Stimulated activated CD4-positive, alpha-beta T cell treated with anti-CD3 and anti-CD28 coated beads, Interleukin-1b, Interleukin-23, amount 100 ng/mL, for 24 hours (primary cell): ENCODE measurements at places on chromosomes 11 and 22.

- no peak for DNase-seq
Observed at GRCh38 chr11:16512899-16513241, 156.5 kb upstream of the SOX6 start.

DNA sequence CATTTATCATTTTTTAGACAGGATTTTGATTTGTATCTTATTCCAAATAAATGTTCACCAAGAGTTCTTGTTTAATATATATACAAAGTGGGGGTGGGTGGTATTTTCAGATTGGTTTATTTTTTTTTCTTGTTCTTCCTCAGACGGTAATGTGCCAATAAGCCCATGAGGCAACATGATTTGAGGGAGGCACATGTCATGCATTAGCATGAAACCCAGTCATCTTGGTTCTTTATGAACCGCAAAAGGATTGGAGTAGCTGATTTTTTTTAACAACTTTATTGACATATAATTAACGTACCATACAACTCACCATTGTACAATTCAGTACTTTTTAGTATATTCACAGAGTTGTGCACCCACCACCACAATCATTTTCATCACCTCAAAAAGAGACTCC, 2.7 kb downstream of the BCL2L13 start:
- DNase-seq = no peak

DNA sequence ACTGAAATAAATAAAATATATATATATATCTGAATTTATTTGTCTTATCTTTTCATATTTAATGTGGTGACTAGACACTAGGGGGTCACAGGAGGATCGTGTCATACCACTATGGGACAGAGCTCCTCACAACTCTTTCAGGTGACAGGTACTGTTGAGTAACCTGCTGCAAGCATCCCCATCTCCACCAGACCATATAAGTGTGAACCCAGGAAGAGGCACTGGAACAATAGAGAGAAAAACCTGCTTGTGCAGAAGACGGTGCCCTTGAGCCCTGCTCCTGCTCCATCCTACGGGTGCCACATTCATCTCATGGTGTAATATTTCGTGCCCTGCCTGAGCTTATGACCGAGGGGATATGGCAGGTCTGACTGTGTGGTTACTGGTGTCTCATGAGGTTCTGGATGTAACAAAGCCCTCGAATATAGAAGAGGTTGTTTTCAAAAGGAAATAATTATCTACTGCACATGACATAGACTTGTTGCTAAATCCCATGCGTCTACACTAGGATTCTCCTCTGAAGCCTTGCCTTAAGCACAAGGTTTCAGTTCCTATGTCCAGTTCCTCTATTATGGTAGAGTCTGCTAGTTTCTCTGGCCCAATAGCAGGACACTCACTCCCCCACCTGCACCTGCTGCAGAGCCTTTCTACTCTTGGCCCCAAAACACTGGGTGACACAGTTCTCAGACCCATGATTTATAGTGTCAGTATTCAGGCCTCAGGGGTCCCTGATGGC, 70.4 kb downstream of the GGTLC2 start:
- DNase-seq = no peak

- DNase-seq = no peak
Observed at GRCh38 chr22:46595545-46595944, 24.6 kb upstream of the GRAMD4 start.

DNA sequence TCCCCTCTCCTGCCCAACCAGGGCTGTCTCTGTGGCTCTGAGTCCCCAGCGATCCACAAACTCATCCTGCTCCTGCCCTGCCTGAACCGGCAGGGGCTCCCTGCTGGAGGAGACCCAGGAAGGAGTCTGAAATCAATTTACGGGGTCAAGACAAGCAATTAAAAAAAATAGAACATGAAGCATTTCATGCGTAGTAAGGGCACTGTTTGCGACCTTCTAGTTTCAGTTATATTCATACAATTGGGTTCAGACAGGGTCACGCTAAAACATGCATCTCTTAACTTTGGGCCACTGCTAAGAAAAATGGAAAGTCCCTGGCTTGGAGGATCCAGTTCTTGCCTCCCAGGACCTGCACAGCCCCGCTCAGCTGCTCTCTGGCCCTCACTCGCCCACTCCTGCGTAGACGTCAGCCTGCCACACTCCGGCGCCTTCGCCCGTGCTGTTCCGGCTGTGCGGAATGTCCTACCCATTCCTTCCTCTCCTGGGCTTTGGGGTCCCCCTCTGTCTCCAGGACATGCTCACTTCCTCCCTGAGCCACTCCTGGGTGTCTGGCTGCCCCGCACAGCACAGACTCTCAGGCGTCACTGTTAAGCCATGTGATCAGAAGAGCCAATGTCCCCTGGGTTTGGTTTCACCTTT, 12.8 kb downstream of the NFAM1 start:
- DNase-seq = no peak
